ENCODE measurements at places on chromosomes 4 and X. TPM values are rescaled to one million over a fixed set of nuclear protein-coding genes. Genes with fewer than 3 reads are reported as not detected.

DNA sequence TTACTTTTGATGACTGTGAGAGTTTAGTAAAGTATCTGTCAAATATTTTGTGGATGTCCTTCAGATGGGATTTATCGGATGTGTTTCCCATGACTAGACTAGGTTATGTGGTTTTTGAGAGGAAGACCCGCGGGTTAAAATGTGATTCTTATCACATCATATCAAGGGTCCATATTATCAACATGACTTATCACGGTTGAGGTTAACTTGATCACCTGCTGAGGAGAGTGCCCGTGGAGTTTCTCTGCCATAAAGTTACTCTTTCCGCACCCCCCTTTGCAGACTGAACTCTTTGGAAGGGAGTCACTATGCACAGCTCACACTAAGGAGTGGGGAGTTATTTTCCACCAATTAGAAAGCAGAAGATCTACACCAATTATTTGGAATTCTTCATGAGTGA lies 38.7 kb downstream of the GLRB start:
- DNase-seq = no peak

DNA sequence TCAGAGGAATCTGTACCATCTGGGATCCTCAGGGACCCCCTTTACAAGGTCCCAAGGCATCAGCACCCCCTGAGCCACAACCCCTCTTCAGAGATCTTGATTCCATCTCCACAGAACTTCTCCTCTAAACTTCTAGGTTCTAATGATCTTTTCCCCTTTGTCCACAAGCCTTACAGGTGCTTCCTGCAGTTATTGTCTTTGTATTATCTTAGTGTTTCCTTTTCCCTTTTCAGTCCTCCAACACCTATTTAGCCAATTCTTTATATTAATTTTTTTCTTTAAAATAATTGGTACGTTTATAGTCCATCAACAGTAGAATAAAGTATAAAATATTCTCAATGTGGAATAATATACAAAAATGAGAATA lies 35.2 kb upstream of the FAM241A start:
- no peak for DNase-seq

DNA sequence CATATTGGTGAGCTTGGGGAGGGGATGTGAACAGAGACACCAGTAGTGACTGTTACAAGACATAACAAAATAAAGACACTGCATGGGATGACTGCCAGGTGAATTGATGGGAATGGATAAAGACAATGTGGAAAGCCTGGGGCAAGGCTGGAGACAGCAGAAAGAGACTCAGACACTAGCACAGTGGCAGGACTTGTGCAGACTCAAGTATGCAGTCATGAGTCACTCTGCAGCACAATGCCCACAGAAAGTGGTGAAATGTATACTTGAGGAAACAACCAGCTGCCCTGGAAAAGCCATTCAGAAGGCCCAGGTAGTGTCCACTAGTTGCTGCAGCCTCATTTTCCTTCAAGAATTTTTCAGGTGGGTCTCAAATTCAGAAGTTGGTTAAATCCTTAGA lies 452.3 kb downstream of the MID1IP1 start:
- DNase-seq = no peak

- no peak for DNase-seq
Observed at GRCh38 chr4:127250577-127250976, 382.2 kb upstream of the INTU start.

GRCh38 chr4:54189140-54189539 lies 40.0 kb upstream of the PDGFRA start:
- no peak for DNase-seq

DNA sequence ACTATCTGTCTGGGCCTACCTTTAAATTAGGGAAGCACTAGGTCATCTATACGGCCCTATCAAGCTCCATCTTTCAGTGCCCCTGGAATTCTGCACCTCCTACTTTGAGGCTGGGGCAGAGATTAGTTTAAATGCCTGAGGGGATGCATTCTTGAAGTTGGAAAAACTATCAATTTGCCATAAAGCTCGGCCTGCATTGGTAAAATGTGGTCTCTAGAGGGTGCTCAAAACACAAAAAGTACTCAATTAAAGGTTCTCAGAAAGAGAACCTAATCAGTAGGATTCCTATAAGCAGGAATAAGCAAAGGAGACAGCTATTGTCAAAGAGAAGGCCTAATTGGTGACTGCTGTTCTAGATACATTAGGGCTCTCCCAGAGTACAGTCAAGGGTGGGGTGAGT lies 111.7 kb downstream of the AMER1 start:
- no peak for DNase-seq

DNA sequence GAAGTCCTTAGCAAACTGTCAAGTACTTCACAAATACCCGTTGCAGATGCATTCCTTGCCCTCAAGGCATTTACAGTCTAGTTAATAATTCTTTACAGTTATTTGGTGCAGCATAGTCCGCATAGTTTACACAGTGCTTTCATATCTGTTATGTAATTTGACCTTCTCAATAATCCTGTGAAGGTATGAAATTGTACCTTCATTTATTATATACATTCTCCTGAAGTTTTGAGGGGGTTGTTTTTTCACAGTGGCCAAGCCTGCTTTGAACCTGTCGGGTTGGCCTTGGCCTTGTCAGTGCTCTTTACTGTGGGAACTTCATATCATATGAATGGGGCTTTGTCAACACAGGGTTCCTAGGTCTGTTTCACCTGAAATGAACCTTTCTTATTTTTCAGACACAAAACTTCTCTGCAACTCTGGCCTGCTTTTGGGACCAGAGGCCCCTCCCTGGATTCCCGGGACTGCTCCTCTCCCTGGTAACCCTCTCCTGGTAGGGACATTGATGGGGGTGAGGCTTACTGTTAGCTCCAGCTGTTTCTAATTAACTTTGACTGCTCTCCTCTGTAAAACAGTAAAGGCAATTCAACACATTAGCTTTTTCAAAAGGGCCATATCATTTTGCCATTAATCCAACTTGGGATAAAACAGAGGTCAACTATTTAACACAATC lies 9.1 kb downstream of the IGFBP7 start:
- no peak for DNase-seq

GRCh38 chr4:78155616-78156105 lies 98.5 kb downstream of the FRAS1 start:
- DNase-seq = no peak

DNA sequence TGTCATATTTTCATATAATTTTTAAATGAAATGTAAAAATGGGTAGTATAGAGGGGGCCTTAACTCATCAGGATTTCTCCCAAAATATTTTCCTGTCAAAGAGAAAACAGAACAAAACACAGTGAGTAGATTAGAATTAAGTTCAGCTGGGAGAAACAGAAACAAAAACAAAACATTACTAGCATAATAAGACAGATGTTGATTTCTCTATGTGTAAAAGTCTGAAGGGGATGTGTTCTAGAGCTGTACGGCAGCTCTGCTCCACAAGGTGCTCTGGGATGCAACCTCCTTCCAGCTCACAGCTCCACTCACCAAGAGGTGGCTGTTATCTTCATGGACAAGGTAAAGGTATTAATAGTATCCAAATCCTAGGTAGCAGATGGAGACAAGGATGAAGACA lies 72.8 kb downstream of the ARHGEF38 start:
- DNase-seq = no peak

- no peak for DNase-seq
Observed at GRCh38 chr4:125331116-125331515, 16.4 kb downstream of the FAT4 start.

- no peak for DNase-seq
Observed at GRCh38 chr4:139872274-139872673, 206.7 kb downstream of the MGST2 start.

DNA sequence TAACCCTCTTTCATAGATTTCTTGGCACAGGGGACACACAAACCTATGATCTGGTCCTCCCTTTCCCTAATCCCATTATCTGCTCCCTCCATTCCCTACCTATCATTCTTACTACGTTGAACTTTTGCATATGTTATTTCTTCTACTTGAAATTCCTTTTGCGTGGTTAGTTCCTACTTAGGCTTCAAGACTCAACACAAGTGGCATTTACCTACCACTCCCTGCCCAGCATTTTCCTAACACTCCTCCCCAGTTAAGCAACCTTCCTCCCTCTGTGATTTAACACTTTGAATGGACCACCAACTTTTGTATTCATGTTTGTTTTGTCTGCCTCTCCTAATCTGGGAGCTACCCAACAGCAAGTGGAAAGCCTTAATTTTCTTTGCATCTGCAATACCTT lies 1113.7 kb downstream of the STIM2 start:
- no peak for DNase-seq

DNA sequence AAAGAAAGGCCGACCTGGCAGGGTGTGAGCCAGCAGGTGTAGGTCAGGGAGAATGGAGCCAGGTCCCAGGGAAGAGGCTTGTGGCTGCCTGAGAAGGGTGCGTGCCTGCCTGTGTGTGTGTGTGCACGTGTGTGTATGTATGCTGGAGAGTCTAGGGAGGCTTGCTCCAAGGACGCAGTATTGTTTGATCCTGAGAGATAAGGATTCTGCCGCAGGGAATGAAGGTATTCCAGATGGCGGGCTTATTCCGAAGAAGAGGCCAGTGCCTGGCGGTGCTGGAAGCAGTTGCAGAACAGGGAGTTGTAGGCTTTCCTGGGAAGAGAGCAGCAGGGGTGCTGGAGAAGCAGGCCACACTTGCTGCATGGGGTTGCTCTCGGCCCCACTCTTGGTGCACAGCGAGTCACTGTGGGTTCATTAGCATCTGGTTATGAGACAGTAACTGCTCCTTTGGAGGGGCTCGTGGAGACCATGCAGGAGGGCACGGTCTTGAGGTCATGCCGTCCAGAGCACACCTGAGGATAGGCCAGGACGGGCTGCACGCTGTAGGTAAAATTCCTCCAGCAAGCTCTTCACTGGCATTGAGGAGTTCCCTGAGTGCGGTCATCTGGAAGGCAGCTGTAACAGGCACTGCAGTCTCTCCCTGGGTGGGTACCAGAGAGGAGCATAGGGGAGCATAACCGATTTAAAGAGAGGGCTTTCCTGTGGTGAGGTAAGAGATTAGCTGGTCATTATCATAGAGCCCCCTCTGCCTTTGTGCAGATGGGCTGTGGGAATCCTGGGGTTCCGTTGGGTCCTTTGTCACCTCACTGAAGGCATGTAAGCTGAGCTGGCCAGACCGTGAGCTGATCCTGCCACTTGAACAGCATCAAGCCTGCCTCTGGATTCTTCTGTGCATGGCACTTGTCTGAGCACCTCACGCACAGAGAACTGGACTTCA lies 29.9 kb upstream of the MSANTD1 start:
- DNase-seq = no peak

- no peak for DNase-seq
Observed at GRCh38 chr4:175419236-175419718, 392.8 kb downstream of the GPM6A start.

- DNase-seq = no peak
Observed at GRCh38 chrX:30893206-30893605, 4.2 kb upstream of the TAB3 start.

DNA sequence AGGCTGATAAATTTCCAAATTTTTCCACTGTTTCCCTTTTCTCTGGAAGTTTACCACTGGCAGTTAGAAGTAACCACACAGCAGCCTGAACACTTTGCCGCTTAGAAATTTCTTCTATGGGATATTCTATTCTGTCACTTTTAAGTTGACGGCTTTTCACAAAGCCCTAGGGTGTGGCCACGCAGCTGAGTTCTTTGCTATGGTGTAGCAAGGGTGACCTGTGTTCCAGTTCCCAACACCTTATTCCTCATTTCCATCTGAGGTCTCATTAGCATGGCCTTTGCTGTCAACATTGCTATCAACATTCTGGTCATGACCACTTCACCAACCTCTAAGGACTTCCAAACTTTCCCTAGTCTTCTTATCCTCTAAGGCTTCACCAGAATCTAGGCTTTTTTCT lies 45.4 kb upstream of the NFKB1 start:
- no peak for DNase-seq

DNA sequence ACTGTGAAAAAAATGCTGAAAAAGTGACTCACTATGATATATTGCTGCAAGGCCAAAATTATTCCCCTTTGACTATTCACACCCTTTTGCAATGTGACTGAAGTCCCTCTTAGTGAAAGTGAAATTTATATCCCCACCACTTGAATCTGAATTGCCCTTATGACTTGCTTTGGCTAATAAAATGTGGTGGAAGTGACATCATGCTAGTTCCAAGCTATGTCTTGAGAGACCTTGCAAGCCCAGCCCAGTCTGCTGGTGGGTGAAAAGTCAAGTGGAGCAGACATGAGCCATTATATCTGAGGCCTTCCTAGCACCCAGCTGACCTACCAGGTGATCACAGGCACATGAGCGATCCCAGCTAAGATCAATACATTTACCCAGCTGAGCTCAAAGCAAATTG lies 94.7 kb downstream of the LINC00632 start:
- no peak for DNase-seq

The NEIL3 gene
- total RNA-seq = 5.9 TPM

The WNK3 gene
- total RNA-seq = 17.2 TPM

The RPS6KA3 gene
- 42.6 TPM for total RNA-seq

The S100P gene
- 1.1 TPM for total RNA-seq

The HSPA4L gene
- total RNA-seq = 5.2 TPM

The CACNA1F gene
- 0.32 TPM for total RNA-seq

The AWAT2 gene
- total RNA-seq = not detected

The HERC5 gene
- total RNA-seq = 7.0 TPM

The LRCH2 gene
- total RNA-seq = 29.4 TPM

The IL3RA gene
- total RNA-seq = 0.16 TPM

All from mesothelial cell of epicardium (in vitro differentiated cells).